ENCODE measurements at places on chromosomes 5 and 9.

DNA sequence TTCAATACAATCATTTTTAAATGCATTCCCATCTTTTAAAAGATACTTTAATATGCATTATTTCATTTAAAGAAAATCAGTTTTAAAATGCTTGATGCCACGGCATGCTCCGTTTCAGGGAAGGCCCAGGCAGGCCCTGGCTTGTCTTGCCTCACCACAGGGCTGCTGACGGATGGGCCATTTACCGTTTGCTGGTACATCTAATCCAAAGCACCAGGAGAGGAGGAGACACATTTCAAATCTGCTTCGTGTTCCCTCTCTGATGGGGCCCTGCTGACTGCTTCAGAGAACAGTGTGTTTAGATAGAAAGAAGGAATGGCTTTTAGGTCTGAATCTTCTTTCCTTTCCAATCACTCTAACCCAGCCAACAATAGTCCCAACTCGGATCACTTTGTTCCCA, 185.2 kb downstream of the DCP2 start:
- DNase-seq = no peak

DNA sequence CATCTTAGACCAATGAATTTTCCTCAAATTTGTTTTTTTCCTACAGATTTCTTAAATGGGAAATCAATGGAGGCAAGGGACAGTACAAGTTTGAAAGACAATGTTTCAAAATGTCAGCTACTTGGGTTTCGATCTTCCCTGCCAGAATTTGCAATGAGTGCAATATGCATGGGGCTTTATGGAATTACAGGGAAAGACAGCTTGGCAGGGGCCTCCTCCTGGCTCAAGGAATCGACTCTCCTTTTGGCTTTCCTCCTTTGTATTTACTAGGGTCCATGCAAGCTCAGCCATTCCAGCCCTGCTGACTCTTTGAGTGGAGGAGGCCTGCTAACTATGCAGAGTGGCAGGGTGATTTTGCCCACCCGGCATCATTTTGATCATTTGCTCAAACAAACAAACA, 63.2 kb downstream of the MED27 start:
- DNase-seq = no peak

GRCh38 chr5:111237470-111237869, 13.3 kb downstream of the CAMK4 start:
- DNase-seq = no peak

DNA sequence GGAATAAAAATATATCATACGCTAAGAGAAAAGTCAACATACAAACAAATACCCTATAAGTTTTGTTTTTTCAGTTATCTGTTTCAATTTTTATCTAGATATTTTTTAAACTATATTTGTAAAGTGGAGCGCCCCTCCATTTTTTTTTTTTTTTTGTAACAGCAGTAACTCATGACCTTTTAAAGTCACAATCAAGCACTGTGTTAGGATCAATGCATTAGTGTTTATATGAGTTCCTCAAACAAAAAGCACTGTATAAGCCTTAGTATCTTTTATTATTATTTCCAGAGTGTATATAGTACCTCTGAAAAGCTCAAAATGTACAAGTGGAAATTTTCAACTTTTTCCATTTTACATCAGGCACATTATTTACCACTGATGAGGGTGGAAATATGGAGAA, 20.6 kb downstream of the PFDN1 start:
- DNase-seq = no peak

DNA sequence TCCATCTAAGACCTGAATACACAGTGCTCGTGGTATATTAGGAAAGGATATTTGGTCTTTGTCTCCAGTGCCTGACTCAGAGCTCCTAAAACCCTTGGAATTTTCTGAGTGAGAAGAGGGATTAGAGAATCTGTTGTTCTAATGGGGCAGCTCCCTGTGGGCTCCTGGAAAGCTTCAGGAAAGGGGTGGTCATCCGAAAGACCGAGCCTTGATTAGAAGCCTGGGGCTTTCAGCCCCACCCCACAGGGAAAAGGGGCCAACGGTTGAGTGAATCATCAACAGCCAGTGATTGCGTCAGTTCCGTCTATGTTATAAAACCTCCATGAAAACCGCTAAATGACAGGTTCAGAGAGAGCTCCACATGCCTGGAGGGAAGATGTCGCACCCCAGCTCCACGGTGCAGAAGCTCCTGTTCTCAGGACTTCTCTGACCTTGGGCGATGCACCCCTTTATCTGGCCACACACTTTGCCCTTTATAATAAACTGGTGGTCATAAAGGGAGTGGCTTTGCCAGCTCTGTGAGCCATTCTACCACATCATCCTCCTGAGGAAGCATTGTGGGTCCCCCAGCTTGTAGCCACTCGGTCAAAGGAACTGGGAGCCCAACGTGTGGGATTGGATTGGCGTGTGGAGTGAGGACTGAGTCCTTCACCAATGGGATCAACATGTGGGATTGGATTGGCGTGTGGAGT, 71.0 kb upstream of the ICE1 start:
- no peak for DNase-seq

DNA sequence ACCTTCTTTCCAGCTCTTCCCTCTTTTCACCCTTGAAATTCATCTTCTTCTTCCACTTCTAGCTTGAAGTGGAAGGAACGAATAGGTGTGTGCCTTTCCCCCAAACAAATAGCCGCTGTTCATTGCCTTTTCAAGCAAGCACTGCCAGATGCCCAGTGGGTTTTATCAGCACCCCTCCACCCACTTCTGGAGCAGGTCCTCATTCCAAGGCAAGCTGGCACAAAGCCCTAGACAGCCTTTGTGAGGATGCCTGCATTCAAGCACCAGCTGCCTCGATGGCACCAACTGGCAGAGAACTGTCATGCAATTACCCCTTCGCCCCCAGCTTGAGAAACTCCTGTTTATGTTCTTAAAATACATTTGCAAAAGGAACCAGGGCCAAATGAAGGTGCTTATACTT, 36.5 kb downstream of the SERINC5 start:
- DNase-seq = no peak

DNA sequence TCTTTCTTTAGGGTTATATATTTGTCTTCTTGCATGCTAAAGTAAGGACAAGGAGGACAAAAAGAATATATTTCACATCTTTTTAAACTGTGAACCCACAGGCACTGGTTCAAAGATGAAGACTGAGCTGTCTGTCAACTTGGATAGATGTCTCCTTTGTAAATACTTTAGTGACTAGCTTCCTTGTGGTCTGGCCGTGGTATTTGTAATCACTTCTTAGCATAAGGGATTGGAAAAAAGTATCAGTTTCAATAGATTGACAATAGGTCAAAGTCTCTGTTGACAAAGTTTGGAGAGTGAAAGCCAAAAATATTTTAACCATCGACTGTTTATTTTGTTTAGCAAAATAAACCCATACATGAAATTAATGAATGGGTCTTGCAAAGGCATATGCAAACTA, 91.4 kb downstream of the TMEM167A start:
- DNase-seq = no peak

DNA sequence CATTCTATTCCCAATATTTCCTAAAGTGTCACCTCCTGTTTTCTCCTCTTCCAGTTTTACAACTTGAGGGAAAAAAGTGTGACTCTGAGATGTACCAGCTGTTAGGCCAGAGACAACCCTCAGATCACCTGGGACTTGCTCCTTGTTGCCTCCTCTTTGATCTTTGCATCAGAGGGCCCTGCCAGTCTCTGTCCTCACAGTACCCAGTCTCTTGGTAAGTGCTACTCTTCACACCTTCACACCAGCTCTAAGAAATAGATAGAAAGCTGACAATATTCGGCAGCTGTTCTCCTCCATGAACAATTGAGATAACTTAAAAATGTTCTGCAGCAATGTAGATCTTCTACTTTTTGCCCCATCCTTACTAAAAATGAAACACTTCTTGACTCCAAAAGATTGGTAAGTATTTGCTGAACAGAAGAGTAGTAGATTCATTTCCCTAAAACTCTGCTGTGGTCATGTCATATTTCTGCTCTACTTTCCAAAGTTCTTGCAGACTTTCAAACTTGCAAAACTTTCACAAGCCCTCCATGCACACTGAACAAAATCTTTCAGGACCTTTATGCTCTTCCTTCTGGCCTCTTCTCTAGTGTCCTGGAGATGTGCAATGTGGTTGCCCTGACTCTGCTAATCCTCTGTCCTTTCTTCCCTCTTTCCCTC, 188.6 kb downstream of the SNX18 start:
- DNase-seq = no peak

GRCh38 chr5:13704396-13704795, 240.1 kb downstream of the DNAH5 start:
- DNase-seq = no peak

- no peak for DNase-seq
These were observed 690.4 kb upstream of the CDH18 start for GRCh38 chr5:20678386-20678785.

- no peak for DNase-seq
These were observed 267.7 kb upstream of the RASA1 start for GRCh38 chr5:86999951-87000350.

DNA sequence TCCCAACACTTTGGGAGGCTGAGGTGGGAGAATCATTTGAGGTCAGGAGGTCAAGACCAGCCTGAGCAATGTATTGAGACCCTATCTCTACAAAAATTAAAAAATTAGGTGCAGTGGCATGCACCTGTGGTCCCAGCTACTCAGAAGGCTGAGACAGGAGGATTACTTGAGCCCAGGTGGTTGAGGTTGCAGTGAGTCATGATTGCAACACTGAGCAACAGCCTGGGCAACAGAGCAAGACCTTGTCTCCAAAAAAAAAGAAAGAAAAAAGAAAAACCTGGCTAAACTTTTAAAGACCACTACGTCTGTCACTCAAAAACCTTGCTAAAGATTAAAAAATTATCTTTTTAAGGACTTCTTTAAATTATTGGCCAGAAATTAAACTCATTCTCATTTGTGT, 59.8 kb upstream of the ABCA1 start:
- DNase-seq = no peak

- DNase-seq = no peak
These were observed 7.5 kb upstream of the CCL27 start for GRCh38 chr9:34669809-34670562.

DNA sequence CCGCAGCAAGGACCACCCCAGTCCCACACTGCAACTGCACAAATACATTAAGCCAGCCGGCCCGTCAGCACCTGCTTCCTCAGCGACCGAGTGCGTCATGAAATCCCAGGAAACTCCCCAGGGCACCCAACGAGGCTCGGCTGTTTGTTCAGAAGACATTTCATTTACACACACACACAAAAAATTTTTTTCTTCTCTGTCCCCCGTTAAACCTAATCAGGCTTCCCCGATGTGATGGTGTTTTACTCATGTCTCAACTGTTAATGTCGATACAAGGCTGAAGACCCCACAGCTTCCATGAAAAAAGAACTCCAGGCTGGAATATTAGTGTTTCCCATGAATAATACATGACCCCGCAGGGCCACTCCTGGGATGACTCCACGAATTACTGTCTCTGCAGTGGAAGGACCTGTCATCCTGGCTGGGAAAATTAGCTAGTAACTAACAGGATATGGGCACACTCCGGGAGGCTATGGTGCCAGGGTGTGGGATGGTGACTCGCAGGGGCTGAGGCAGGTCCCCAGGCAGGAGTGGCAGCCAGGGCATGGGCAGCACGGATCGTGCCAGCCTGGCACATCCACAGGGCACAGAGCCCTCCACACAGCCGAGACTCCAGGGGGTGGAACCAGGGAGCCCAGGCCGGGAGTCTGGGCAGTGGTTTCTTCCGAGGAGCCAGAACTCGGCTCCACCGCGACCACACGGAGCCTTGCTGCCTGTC, 102.4 kb downstream of the VAV2 start:
- no peak for DNase-seq

- DNase-seq = no peak
These were observed 15.7 kb downstream of the PTPN3 start for GRCh38 chr9:109482391-109482916.

GRCh38 chr9:120912958-120913646, 13.5 kb downstream of the TRAF1 start:
- DNase-seq = no peak

DNA sequence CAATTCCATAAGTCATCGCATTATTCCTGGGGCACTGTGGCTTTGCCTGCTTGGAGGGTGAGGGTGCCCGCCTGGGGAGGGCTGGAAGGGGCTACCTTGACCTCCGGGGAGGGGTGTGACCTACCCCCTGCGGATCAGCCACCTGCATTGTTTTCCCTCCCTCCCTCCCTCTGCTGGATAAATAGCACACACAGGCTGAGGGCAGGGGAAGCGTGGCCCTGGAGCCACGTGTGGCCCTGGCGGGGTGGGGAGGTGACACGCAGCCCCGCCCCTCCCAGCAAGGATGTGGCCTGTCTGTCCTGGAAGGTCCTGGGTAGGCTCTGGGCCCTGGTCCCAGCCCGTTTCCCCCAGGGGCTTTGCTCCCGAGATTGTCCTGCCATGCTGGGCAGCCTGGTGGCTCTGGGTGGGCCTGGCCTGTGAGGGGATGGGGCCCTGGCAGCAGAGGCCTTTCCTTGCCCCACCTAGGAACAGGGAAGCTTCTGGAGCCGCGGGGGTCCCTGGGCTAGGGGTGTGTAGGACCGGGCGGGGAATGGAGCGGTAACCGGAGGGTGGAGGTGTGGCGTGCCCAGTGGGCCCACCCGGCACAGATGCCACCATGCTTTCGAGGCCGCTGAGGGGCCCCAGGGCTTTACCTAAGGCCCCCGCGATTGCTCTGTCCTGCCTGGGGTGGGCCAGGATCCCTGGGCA, 33.4 kb downstream of the RXRA start:
- DNase-seq = no peak

DNA sequence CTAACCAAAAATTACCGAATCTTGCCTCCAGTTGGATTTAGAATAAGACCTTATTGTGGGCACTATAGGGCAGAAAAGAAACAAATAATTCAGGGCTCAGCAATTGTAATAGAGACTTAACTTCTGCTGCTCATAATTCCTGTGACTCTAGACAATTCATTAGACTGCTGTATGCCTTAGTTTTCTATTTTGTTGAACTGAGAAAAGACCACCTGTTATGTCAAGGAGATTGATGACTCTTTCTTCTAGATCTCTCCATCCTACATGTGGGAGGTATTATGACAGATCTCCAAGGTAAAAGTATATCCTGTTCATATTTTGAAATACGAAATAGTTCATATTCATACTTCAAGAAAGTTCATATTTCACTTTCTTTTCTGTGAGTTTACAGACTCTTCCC, 605.1 kb downstream of the PSAT1 start:
- no peak for DNase-seq

GRCh38 chr5:20985754-20986153, 997.8 kb upstream of the CDH18 start:
- no peak for DNase-seq

- DNase-seq = no peak
These were observed 11.0 kb upstream of the FAM81B start for GRCh38 chr5:95380103-95380628.

GRCh38 chr9:36864491-36865410, 169.3 kb downstream of the PAX5 start:
- DNase-seq = no peak

All from NCI-H1048 (cell line).